ENCODE measurements at places on chromosomes 1 and 21.

DNA sequence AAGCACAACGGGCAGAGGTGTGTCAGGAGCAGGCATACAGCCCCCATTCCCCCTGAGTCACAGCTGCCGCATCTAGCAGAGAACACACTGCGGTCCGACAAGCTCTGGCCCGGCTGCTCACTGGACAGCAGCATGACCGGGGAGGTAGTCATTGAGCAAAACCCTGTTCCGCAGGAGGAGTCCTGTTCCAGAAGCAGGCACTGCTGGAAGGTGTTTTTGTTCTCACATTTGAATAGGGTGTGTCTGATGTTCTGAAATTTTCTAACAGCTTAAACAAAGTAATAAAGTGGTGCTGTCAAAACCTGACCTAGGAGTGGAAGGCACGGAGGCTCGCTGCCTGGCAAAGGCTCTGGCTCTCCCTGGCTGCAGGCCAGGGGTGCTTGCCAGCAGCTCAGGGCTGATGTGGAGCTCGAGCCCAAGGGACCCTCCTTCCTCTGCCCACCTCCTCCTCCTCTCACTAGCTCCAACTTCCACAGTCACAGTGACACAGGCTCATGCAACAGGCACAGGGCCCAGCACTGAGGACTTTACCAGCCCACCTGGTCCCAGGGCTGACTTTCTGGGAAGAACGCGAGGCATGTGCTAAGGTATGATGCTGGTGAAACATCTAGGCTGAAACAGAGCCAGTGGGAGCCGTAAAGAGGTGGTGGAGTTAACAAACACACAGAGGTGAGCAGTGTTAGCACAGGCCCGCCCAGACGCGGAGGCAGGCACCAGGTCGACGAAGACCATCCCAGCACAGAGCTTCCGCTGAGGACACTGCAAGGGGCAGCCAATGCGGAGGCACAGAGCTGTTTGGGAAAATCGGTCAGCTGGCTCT, 118.6 kb upstream of the IFFO2 start:
- no peak for DNase-seq

DNA sequence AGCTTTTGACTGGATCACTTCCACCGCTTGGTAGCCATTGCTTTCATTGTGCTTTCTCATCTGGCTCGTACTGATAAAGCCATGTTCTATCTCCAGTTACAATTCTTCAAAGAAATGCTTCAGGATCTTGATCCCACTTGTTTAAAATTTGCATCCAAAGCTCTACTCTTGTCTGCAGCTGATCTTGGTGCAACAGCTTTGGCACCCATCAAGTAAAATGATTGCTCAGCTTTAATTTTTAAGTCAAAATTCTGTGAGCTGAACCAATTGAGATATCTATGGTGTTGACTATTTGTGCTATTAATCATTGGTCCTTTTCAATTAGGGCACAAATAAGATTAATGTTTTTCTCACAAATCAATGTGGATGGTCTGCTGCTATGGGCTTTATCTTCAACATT, 54.8 kb upstream of the DUSP10 start:
- DNase-seq: no peak

DNA sequence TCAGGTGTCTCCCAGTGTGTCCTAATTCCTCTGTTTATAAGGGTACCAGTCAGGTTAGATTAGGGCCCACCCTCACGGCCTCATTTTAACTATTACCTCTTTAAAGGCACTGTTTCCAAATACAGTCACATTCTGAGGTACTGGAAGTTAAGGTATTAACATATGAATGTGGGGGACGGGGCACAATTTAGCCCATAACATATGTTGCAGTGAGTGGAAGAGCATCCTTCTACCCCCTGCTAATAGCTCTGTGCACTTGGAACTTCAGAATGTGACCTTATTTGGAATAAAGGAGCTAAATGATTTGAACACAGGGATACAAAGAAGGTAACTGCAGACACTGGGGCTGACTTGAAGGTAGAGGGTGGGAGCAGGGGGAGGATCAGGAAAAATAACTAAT, 67.3 kb upstream of the ADGRL2 start:
- DNase-seq: no peak

GRCh38 chr1:54988975-54989374, 8.5 kb downstream of the TMEM61 start:
- DNase-seq: no peak

DNA sequence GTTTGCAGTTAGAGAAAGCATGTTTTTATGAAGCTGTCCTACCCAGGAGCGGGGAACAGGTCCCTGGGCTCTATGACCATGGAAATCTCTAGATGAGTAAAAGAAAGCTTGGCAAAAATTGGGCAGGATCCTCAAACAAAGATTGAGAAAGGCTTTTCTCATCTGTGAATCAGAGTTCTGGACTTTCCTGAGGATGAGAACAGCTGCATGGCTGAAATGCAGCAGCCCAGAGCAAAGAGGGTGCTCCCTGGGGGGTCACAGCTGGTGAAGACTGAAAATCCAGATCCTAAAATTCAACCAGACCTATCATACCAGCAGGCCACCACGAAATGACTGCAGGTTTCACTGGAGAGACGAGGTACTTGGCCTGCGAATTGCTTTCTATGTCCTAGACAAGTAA, 65.7 kb upstream of the APP start:
- DNase-seq: no peak

GRCh38 chr1:209412036-209412435, 171.5 kb upstream of the CAMK1G start:
- DNase-seq: peak; percentile 76

All from GM23248 (cell line).